ENCODE measurements at places on chromosomes 5 and 9. TPM values are rescaled to one million over a fixed set of nuclear protein-coding genes. Genes with fewer than 3 reads are reported as not detected.
A peak's percentile ranks its signal among the peaks of the same experiment; 100 is the strongest.

- no peak overlapping the region for H3K4me3 ChIP-seq
- no peaks in the 10 kb centered on the region for H3K27me3 ChIP-seq
- no peak overlapping the region for H3K27ac ChIP-seq
- no peaks in the 10 kb centered on the region for H3K36me3 ChIP-seq
- no peak for DNase-seq
- H3K4me1 ChIP-seq, result no peaks in the 10 kb centered on the region
Observed at GRCh38 chr5:174500636-174501035, 223.7 kb upstream of the MSX2 start.

GRCh38 chr9:133532937-133533668, 1.4 kb upstream of the ADAMTSL2 start:
- no peaks in the 10 kb centered on the region for H3K36me3 ChIP-seq
- no peak overlapping the region for H3K4me3 ChIP-seq
- peak; percentile 69 for DNase-seq
- peaks cover 19% of the 10 kb centered on the region for H3K27me3 ChIP-seq

- H3K36me3 ChIP-seq, result peaks cover 3% of the 10 kb centered on the region
- DNase-seq, result no peak
- H3K4me1 ChIP-seq, result peaks cover 16% of the 10 kb centered on the region
- H3K27ac ChIP-seq, result no peak overlapping the region
Observed at GRCh38 chr5:112742424-112742823, 4.7 kb downstream of the APC start.

Gene PGM5
- not detected for total RNA-seq

Data from activated naive CD8-positive, alpha-beta T cell treated with anti-CD3 and anti-CD28 coated beads, Interleukin-2, amount 10 ng/mL, durations not matched to agents 7 days and 5 days (primary cell).